ENCODE measurements at places on chromosomes 11 and 22.

DNA sequence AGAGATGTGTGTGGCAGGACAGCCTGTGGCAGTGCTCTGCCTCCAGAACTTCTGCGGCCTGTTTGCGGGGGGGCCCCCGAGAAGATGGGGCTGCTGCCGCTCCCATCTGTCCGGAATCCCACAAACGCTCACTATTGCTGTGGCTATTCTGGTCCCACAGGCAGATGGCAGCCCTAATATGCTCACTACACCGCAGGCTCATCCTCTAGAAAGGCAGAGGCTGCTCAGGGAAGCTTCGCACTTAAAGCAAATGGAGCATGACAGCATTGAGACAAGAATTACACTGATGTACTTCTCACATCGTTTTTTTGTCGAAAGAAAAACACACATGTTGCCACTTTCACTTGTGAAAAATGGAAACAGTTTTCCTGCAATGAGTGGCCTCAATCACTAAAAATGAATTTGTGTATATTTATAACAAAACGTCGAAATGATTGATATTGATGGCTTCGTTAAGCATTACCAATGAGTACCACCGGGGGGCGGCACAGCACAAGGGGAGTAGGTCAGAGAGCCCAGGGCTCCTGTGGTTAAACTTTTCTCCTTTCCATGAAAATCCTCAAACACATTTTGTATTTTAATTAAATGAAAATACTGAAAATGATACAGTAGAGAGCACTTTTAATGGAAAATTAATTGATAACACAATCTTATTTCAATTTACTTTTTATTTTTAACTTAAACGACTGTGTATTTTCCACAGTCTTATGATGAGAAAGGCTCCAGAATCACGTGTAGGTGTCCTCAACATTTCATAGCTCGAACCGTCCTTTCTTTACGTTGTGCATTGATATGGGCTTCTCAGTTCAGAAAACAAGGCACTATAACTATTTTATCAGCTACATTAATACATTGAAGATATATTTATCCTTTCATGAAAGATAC, 69.1 kb downstream of the CTTN start:
- peak; percentile 61 for DNase-seq

- DNase-seq, result no peak
These were observed 105.8 kb upstream of the BID start for GRCh38 chr22:17880020-17880419.

DNA sequence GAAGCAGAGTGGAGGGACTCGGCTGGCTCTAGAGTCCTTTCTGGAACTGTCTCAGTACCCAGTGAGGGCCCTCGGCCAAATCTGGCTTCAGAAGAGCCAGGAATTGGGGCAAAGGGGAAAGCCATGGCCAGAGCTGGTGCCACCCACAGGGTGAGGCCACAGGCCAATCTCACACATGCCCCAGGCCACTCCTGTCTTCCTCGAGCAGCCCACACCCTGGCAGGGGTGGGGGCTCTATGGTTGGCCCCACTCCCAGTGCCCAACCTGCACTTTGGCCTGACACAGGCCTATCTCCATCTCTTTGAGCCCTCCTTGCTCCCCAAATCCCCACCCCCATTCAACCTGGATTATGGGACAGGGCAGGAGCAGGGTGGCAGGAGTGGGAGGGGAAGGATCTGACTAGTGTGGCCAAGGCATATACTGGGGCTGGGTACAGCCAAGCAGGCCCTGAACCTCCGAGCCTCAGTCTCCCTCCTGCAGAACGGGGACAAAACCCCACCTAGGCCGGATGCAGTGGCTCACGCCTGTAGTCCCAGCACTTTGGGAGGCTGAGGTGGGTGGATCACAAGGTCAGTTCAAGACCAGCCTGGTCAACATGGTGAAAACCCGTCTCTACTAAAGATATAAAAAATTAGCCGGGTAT, 6.9 kb downstream of the TST start:
- no peak for DNase-seq

- peak; percentile 6 for DNase-seq
These were observed 104.2 kb downstream of the SCN3B start for GRCh38 chr11:123549926-123550917.

- DNase-seq, result no peak
These were observed 273.7 kb upstream of the KIRREL3 start for GRCh38 chr11:127274328-127274676.

- peak; percentile 72 for DNase-seq
These were observed 71.9 kb upstream of the GRAMD1B start for GRCh38 chr11:123357990-123358827.

GRCh38 chr11:1445741-1446445, 40.7 kb downstream of the MOB2 start:
- DNase-seq, result no peak

DNA sequence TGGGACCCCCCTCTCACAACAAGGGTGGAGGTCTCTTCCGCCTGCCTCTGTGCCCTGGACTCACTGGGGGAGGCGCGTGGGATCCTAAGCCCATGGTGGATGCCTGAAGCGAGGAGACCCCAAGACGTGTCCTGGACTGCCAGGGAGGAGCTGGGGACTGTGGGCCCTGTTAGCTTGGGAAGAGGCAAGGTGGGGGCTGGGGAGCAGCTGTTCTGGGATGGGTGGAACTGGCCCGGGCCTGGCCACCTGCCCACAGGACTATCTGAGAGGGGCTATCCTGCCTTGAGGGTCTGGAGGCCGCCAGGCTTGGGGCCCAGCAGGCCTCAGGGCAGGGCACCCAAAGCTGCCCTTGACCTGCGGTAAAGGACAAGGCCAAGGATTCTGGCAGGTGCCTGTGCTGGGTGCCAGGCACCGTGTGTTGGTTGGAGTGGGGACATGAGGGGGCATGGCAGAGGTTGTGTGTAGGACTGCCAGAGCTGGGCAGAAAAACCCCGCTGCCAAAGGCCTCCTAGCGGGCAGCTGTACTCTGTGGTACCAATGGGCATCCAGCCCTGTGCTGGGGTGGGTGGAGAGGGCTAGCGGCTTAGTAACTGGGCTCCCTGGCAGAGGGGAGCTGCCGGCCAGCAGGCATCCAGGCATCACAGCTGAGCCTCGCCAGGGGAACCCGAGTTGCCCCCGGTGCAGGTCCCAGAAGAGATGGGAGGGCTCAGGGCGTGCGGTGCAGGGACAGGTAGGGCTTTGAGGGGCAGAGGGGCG, 670 bp downstream of the LSP1 start:
- peak; percentile 30 for DNase-seq

DNA sequence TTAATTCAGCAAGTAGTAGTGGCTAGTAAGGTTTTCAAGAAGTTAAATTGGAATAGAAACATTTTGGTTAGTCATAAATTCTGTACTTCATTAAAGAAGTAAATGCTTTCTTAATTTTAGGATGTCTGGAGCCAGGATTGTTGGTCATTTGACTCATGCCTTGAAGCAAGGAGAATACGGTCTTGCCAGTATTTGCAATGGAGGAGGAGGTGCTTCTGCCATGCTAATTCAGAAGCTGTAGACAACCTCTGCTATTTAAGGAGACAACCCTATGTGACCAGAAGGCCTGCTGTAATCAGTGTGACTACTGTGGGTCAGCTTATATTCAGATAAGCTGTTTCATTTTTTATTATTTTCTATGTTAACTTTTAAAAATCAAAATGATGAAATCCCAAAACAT, 25.8 kb downstream of the ACAT1 start:
- no peak for DNase-seq

- no peak for DNase-seq
These were observed 298.9 kb upstream of the B3GAT1 start for GRCh38 chr11:134710861-134711407.
